ENCODE measurements at places on chromosomes 12 and 14.

DNA sequence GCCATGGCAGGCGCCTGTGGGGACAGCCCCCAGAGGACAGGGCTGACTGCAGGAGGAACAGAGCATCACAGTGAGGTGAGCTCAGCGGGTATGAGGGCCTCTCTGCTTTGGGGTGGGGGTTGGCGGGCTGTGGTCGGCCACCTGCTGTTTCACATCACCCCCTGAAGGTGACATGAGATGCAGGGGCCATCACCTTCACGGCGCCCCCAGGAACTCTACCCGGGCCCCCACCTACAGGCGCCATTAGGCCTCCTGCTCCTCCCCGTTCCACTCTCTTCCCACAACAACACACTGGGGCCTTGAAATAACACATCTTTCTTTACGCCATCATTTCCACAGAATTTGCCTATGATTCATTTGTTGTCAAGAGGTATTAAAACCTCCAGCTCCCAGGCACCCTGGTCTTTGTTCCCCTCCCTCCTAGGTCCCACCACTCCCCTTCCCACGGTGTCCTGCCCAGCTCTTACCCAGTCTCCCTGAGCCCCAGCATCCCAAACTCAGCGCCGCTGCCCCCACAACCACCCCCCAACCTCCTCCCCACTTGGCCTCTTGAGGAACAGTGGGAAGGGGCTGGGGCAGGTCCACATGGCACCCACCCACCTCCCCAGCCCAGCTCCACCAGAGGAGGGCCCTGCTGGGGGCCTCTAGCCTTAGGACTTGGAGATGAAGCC is 12.7 kb upstream of the HDAC7 start:
- no peak for DNase-seq

DNA sequence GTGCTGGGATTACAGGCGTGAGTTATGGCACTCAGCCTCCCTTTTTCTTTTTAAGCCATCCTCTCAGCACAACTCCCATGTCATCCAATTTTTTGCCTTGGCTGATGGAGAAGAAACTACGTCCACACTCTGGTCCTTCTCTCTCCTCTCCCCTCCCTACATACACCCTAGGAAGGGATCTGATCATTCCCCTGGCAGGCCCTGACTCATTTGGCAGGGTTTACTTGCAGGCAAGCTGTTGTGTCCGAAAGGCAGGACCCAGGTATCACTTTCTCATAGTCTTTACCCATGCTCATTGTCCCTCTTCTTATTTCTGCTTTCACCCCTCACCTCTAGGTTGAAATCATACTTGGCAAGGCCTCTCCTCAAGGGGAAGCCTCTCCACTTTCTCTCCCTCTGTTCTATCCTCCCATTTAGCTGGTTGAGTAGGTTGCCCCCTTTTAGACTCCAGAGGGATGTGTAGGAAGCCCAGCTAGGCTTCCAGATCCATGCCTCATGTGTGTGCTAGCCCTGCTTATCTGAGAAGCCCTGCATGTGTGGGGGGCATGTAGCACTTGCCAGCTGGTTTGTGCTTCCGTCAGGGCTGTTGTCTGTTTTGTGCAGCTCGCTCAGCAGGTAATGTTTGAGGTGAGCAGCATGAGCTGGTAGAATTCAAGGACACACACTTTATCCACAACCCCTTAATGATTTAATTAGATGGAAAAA is 14.8 kb downstream of the GPR19 start:
- DNase-seq, result no peak

- no peak for DNase-seq
These were observed 107.8 kb upstream of the GRIP1 start for GRCh38 chr12:66786531-66787308.

DNA sequence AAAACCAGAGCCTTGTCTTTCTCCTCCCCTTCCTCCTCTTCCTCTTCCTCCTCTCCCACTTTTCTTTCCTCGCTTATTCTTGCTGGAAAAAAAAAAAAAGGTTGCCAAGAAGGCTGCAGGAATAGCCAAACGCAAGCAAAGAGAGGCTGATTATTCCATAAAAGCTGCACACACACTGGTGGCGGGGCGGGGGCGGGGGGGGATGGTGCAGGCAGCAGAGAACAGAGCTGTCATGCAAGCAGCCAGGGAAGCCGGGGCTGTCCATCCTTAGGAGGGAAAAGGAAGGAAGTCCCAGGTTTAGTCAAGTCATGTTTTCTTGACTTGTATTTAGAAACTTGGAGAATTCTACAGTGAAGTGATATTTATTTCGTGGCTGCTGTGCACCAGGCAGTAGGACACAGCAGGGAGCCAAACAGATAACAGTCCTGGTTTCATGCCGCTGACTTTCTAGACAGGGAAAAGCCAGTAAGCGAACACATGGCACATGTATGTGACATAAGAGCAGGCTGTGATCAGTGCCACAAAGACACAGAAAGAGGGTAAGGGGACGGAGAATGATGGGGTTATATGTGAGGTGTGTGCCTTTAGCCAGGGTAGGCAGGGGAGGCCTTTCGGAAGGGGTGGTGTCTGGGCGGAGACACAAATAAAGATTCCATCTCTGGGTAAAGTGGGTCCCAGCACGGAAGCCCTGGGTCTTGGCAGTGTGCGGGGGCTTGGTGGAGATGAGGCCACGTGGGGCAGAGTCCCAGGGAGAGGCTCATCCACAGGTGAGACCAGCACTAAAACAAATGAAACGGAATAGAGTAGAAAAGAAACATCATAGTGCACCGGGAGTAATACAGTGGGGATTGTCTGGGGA is 56.6 kb upstream of the SCN8A start:
- DNase-seq, result no peak

GRCh38 chr12:105461271-105461943 is 130.9 kb downstream of the C12orf75 start:
- no peak for DNase-seq

GRCh38 chr12:72570601-72571000 is 298.4 kb downstream of the TRHDE start:
- no peak for DNase-seq

DNA sequence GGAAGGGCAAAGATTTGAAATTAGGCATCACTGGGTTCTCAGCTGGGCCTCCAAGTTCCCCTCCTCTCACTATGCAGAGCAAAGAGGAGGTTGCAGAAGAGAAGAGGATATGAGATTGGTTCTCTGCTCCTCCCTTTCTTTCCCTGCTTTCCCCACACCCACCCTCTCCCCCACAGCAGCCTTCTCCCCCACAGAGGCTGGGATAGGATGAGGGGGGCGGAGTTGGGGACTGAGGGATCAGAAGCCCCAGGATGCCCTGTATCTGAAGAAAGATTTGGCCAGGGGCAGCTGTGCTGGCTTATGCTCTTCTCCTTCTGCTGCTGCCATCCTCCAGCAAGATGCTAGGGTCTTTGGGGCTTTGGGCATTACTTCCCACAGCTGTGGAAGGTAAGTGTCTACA is at the start of gene AMHR2:
AMHR2 (plus strand) TSS at position 259 of the 400 bp plus-strand sequence; CDS start at position 339, 80 bp downstream.
- DNase-seq, result no peak

- no peak for DNase-seq
These were observed 140.6 kb downstream of the ITPR2 start for GRCh38 chr12:26692407-26692806.

DNA sequence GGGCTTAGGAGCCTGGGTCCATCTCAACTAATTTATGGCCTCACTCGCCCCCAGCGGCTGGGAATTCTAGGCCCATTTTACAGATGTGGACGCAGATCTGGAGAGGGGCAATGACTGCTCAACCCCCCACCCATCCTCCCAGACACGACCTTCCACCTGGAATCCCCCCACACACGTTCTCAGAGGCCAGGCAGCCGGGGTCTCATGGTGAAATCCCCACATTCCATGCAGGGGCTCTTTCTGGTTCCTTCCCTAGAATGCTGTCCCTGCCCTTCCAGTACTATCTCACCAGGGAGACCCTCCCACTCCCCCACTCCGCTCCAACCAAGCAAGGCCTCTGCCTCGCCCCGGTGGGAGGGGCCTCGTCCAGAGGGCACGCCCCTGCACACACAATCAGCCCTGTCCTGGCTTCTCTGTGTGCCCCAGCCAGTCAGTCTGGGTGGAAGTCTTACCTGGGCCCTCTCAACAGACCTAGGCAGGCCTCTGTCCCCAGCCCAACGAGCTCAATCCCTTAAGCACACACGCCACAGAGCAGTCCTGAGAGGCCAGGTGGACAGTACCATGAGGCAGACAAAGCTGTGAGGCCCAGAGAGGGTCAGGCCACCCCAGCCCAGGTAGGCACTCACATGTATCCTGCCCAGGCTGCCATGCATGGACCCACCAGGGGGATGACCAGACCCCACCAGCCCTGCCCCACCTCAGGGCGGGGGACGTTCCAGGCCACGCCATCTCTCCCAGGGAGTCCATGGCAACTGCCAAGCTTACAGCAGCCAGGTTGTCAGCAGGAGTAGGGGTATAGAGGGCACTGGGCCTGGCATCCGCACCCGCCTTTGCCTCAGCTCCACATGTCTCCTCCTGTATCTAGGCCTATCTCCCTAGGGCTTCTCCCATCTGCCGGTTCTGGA is 1.3 kb upstream of the ANKRD9 start:
- DNase-seq, result no peak

GRCh38 chr14:68977180-68977717 is 1.9 kb downstream of the ACTN1 start:
- DNase-seq, result no peak

DNA sequence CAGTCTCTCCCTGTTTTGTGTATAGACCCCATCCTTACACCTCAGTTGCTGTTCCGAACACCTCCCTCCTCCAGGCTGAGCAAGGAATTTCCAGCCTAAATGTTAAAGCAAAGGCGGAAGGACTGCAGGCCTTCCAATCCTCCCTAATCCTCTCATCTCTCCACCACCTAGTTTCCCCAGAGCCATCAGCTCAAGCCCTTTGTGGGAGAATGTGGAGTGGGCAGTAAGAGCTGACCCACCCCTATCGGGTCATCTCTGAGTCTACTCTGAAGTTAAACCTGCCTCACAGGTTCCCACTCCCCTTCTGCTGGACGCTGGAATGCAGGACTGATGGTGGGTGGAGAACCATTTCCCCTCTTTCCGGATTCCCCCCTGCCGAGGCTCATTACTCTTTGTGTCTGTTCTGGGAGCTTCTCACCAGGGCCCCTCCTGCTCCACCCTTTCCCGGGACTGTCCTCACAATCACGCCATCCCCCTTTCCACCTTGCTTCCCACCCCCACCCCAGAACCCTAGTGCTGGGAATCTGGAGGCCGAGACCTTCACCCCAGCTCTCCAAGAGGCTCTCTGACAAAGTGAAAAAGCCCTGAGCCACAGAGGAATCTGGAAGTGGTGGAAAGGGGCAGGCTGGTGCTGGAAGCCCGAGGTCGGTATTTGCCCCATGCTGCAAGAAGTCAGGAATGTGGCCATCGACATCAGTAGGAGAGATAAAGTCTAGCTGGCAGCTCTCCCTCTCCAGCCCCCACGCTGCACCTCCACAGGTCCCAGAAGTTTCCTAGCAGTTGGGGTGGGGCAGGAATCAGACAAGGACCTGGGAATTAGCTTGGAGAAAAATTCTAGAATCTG is 3.3 kb upstream of the KRT18 start:
- DNase-seq, result no peak

- DNase-seq, result no peak
These were observed 389.7 kb upstream of the FAR2 start for GRCh38 chr12:28759333-28759732.

GRCh38 chr14:73731111-73731510 is 16.9 kb upstream of the PNMA1 start:
- DNase-seq, result no peak

DNA sequence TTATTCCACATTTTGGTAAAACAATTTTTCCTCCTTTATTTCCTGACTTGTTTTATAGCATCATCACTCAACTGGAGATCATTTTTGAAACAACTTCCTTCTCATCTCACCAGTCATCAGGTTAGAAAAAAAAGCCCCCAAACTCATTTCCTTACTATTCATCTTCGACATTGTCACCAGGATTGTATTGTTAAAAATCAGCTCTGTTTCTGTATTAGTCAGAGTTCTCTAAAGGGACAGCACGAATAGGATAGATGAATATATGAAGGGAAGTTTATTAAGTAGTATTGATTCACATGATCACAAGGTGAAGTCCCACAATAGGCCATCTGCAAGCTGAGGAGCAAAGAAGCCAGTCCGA is 392.6 kb downstream of the FUT8 start:
- no peak for DNase-seq

- DNase-seq, result no peak
These were observed 26.5 kb downstream of the KRT80 start for GRCh38 chr12:52165096-52165855.

DNA sequence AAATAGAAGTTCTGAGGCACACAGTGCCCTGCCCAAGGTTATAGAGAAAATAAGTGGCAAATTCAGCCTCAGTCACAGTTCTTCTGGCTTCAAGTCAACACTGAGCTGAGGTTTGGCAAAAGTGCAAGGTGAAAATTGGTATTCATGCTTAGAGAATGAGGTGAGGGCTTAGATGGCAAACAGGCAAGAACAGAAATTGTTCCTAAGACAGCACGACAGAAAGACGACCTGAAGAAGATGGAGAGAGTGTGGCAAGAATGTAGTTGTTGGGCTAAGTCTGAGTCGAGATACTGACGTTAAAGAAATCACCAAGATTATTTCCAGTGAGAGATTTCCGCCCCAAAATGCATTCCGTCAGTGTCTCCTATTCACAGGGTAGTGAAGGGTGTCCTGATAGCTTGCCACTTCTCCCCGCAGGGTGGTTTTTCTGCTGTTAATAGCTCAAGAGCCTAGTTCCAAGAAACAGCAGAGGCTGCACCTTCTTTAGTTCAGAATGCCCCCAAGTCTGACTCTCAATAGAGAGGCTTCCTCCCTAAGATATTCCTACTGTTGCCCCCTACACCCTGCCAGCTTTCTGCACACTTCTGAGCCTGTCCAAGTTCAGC is 260.8 kb upstream of the AMIGO2 start:
- DNase-seq, result no peak

DNA sequence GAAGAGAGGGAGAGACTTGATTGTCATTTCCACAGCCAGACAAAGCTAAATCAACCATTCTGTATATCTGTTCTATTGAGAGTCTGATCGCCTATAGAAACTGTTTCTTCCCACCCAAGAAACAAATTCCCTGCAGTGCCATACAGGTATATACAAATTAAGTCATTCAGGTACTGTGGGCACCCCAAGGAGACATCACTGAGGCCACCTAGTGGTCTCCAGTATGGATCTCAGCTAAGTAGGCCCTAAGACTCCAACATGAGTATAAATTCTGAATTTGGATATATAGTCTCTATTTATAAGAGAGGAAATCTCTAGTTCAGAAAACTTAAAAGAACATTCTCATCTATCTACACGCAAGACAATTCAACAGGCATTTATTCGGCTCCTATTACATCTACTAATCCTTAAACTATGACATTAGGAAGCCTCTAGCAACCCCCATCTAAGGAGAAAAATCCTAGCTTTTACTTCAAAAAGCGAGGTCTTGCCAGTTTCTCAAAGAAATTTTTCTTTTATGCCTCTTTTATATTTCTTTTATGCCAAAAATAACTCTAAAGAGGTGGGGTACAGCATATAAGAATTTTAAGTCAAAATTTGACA is 62.6 kb downstream of the DCAF5 start:
- no peak for DNase-seq

Data from substantia nigra (tissue), 51 donors.